ENCODE measurements at places on chromosomes 1 and 21.

- DNase-seq = no peak
Measured at GRCh38 chr1:177278626-177279390, 108.0 kb downstream of the BRINP2 start.

GRCh38 chr1:81179242-81179641 lies 621.5 kb upstream of the ADGRL2 start:
- DNase-seq = no peak

GRCh38 chr1:117615474-117615873 lies 9.6 kb downstream of the TENT5C start:
- peak; percentile 30 for DNase-seq

GRCh38 chr1:59007820-59008598 lies 224.2 kb upstream of the JUN start:
- no peak for DNase-seq

DNA sequence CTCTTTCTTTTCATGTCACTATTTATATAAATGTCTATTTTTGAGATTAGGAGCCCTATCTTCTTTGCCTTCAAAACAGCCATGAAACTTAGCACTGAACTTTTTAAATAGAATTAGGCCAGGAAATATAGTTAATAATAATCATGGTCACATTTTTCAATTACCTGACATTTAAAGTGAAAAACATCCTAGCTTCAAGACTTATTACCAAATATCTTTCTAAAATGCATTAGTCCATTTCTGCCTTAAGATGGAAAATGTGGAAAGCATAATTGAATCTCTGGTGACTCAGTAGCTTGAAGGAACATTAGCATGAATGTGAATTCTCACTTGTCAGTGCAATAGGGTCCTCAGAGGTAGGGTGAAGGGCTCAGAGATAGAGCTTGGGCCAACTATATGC lies 18.7 kb upstream of the RGS4 start:
- DNase-seq = no peak

DNA sequence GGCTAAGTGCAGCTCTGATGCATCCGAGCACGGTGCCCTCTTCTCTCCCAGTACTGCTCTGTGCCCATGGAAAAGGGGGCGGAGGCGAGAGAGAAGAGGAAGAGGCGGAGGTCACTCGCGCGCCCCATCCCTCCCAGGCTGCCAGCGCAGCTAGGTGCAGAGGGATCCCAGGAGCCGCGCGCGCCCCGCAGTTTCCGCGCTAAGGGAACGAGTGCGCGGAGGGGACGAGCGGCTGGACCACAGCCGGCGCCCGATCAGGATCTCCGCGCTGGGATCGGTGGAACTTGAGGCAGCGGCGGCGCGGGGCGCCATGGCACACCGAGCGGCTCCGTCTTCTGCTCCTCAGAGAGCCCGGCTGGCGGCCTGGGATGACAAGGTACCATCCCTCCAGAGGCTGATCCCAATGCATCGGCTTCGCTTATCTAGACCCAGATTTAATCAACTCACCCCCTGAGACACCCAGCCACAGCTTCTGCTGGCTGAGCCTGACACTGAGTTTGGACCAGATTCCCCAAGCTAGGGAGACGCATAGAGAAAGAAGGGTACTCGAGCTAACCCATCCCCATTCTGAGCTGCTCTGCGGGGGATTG lies at the start of gene PTGFR:
PTGFR (plus strand) TSS at position 114 of the 590 bp plus-strand sequence. CDS start 1,770 bp downstream, outside the sequence.
- DNase-seq = no peak

DNA sequence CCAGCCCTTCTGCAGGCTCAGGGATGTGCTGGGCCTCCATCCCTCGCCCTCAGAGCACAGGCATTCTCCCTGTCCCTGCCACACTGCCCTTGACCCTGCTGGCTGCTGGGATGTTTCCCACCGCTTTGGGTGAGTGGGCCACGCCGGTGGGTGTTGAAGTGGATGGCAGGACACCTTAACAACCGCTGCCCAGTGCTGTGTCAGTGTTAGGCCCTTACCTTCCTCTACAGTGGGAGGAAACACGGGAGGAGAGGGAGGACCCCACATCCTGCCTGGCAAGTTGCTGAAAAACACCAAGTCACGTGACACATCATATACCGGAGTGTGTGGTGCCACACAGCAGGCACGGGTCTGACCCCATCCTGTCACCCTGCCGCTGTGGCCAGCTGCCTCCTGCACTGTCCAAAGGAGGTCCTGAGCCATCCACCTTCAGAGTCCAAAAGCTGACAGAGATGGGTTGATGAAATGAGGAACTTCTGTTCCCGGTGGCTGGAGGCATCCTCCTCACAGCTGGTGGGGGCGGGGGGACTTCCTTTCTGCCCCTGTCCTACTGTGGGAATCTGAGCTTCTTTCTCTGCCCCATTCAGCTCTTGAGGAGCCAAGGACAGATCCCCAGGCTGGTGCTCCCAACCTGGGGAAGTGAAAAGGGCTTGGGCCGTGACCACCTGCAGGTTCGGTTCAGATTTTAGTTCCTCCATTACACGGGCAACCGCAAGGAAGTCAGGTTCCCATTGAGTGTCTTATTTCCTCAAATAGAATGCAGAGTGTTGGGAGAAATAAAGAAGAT lies 3.2 kb upstream of the THEMIS2 start:
- peak; percentile 74 for DNase-seq

GRCh38 chr1:108590441-108590840 lies 30.5 kb downstream of the EEIG2 start:
- no peak for DNase-seq

- no peak for DNase-seq
Measured at GRCh38 chr1:165844114-165844798, 16.8 kb downstream of the UCK2 start.

DNA sequence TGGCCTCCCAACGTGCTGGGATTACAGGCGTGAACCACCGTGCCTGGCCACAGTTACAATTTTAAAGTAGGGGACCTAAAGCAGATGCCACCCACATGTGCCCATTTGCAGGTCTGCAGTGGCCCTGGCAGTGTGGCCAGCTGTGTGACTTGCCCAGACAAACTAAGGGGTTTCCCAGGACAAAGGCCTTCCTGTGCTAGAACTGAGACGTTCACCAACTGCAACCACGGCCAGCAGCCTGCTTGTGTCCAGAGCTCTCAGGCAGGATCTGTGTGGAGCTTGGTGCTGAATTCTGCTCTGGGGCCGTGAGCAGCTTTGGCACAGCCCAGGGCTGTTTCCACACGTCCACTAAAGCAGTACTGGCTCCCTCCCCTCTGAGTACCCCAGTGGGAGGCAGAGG lies 10.6 kb upstream of the PTTG1IP start:
- DNase-seq = no peak

DNA sequence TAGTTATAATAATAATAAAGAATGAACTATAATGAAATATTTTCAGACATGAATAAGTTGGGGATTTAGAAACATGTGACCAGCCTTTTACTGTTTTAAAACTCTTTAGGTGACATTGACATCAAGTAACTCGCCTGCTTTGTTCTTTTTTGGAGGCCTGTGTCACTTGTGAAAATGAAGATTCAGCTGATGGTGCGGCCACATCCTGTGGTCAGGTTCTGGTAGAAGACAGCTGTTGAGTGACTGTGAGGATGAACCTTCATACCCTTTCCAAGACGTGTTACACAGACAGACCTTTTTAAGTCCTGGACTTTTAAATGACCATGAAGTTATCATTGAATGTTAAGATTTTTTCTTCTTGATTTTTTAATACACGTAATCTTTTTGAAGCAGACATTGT lies 10.3 kb downstream of the UTS2 start:
- no peak for DNase-seq

GRCh38 chr1:6899621-6900020 lies 114.4 kb downstream of the CAMTA1 start:
- DNase-seq = no peak

DNA sequence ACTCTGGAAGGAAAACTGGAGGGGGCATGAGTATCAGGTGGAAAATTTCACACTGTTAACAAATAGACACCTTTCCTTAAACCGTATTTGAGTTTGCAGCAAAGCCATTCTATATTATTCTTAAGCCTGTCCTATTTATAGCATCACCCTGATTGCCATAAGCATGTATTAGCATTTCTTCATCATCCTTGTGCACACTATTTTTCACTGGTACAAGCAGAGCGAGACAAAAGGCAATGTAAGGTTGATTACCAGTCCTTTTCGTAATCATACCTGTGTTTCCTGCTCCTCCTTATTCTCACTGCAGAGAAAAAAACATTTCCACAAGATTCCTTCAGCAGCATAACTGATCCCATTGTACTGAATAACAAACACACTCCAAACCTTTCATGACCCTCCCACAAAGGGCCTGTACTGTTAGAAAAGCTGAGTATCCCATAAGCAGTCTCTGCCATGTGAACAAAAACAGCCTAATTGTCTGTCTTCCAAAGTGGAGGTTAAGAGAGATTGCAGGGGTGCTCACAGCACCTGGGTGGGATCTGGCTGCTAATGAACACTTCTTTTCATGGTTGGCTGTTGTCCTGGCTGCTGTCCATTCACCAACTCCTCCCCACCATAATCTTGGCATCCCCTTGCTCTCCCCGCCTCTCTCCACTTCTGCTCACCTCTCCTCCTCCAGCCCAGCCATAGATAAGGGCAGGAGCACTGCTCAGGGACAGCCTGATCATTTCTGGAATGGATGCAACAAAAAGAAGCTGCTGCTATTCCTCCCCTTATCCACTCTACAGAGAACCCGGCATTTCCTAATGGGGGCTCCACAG lies 30.4 kb downstream of the VTCN1 start:
- DNase-seq = no peak

DNA sequence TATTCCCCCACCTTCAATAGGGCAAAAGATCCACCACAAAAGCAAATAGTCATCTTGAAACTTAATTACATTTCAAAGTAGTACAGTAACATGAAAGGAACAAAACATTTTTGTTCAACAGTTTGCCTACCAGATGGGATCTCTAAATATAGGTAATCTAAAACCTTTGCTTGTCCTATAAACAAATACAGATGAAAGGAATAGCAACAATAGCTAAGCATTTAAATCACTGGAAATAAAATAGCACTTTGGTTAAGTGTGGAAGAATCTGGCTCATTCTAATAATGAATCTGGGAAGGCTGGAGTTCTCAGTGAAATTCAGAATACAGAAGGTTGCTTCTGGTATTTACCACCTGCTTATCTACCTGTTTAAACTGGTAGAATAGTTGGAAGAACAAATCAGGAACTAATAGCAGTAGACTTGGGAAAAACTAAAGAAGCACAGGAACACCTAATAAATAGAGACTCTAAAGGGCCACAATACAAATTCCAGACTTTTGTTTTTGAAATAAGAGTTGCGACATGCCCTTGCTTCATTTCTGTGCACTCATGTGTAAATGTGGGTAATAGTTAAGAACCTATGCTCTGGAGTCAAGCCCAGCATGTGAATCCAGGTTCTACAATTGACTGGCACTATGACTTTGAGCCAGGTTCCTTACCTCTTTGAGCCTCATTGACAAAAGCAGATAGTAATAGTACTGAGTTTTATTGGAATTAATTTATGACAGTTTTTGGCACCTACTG lies 2.3 kb upstream of the LYPLAL1 start:
- DNase-seq = no peak

- DNase-seq = no peak
Measured at GRCh38 chr1:117818456-117818855, 111.0 kb downstream of the GDAP2 start.

- no peak for DNase-seq
Measured at GRCh38 chr1:172241540-172241939, 178.9 kb upstream of the C1orf105 start.

- no peak for DNase-seq
Measured at GRCh38 chr1:177629526-177629925, 340.3 kb downstream of the SEC16B start.

- no peak for DNase-seq
Measured at GRCh38 chr1:58395355-58395754, 151.2 kb downstream of the OMA1 start.

DNA sequence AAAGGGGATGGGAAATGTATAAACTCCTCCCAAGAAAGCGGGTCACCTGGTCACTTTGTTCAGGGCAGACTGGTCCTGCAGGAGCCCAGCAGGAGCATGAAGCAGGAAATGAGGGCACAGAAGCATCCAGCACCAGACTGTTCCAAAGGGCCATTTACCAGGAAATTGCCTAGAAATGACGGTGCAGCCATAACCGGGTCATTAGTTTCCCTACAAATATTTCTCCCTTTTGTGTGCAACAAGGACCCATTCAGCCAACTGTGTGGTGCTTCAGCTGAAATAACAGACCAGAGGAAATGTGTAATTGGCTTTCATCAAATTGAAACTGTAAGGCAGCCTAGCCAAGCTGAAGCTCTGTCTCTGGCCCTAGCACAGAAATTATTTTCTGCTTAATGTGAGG lies 7.6 kb upstream of the CTTNBP2NL start:
- DNase-seq = no peak

GRCh38 chr1:151048645-151049032 lies 1.1 kb downstream of the C1orf56 start:
- no peak for DNase-seq

- no peak for DNase-seq
Measured at GRCh38 chr1:19619697-19620384, 24.3 kb upstream of the NBL1 start.

DNA sequence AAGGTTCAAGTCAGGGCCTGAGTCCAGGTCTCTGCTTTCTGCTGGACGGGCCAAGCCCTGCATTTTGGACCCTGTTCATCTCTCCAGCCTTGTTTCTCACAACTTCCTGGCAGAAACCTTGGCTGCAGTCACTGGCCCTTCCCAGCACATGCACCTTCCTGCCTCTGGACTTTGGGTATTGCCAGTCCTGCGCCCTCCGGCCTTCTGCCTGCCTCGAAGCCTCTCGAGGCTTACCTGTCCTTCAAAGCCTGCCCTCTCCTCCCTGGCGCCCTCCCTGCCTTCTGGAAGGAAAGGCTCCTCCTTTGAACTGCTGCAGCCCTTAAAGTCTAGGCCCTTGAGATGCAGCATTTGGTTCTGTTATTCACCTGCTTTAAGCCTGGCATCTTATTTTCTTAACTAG lies 52.8 kb downstream of the HTR6 start:
- DNase-seq = no peak

DNA sequence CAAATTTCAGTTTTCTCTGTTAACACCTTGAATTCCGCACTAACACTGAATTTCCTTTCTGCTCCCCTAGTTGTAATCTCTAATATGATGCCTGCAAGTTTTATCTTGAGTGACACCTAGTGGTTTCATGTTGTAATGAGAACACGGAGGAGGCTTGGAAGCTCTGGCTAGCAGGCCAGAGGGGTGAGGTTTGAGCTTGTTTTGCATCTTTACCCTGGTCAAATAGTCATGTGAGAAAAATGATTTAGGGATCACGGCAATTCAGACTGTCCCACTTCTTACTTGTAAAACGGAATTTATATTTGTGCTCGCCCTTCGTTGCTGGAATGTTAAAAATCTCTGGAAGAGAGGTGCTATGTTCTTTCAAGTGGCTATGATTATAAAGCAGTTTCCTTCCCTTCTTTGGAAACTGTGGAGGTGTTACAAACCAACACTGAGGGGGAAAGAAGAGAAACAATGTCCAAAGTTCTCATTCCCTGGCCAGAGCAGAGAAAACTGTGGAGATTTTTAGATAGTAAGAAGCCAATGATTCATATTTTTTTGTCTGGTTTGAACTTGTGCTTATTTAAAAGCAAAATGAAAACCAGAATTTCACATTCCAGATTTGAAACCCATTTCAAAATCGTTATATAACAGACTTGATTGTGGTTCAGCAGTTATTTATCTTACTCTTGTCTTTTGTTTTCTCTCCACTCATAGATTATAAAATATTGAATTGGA lies 5.3 kb upstream of the MROH9 start:
- peak; percentile 33 for DNase-seq
